Right atrium auricular region (tissue), 2 donors: ENCODE measurements at places on chromosomes 7 and 10. TPM values are rescaled to one million over a fixed set of nuclear protein-coding genes. Genes with fewer than 3 reads are reported as not detected.

The PDE1C gene
- total RNA-seq, result 35.7 TPM

The TAF6 gene
- total RNA-seq, result 49.1 TPM

DNA sequence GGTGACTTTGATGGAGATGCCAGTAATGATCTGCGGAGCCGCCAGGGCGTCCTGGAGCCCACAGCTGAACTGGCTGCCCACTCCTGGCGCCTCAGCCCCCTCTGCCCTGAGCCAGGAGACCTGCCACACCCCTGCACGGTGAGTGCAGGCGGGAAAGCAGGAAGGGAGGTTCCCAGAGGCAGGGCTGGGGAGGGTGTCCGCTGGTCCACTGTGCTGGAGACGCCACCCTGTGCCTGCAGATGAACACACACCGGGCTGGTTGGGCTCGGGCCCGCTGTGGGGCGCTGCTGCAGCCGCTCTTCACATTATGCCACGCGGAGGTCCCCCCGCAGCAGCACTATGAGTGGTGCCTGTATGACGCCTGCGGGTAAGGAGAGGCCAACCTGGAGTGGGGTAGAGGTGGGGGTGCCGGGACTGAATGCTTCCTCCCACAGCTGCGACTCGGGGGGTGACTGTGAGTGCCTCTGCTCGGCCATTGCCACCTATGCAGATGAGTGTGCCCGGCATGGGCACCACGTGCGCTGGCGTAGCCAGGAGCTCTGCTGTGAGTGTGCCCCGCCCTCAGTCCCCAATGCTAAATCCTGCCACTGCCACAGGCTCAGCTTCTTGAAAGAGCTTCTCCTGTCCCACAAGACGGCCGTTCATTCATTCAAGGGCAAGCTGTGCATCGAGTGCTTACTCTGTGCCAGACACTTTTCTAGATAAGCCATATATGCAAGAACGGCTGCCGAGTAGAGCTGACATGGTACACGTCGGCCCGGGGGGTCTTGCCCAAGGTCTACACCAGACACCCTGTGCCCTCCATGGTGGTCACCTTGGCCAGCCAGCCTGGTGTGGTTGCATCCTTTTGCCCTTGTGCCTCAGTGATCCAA is 14.3 kb upstream of the ZNF467 start:
- no peak for DNase-seq

The WDFY4 gene
- total RNA-seq, result 0.70 TPM

The UFSP1 gene
- total RNA-seq, result 3.7 TPM
